ENCODE measurements at places on chromosomes 16 and 17. TPM values are rescaled to one million over a fixed set of nuclear protein-coding genes. Genes with fewer than 3 reads are reported as not detected.

CCL17 gene
- total RNA-seq = not detected

PABPN1L gene
- not detected for total RNA-seq

GAN gene
- total RNA-seq = 2.4 TPM

TBC1D3I gene
- total RNA-seq = 0.23 TPM

RANGRF gene
- 47.0 TPM for total RNA-seq

TMEM238L gene
- not detected for total RNA-seq

Data from A549 treated with RU486 at 1 μM for 4 hours (cell line).